ENCODE measurements at places on chromosomes 2 and 18. TPM values are rescaled to one million over a fixed set of nuclear protein-coding genes. Genes with fewer than 3 reads are reported as not detected.
A peak's percentile ranks its signal among the peaks of the same experiment; 100 is the strongest.

DNA sequence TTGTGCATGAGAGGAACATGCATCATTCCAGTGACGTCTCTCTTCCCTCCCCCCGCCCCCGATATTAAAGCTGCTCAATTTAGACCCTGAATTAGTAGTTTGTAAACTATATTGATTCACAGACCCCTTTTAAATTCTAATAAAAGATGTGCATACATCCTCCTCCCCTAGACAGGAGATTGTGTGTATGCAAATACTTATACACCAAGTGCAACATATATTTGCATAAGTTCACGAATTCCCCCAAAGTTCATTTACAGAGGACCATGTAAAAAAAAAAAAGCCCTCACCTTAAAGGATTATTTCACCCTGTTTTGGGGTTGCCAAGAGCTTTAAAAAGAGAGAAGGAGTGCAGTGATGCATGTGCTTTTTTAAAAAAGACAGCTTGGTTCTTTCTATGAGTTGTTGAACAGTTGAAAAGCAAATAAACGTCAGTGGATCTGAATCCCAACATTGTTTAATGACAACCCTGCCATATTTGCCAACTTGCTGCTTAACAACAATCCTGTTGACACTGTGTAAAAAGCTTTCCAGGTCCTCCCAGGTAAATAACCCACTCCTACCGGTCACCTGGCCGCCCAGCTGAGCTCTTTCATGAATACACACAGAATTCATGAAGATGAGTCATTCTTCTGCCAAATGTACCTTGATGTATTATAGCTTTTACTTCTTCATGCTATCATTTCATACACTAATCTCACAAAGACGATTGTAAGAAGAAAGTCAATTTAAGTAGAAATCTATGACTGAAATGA is 211.5 kb downstream of the IKZF2 start:
- peak; percentile 81 for DNase-seq

GRCh38 chr2:190478572-190479195 is 55.8 kb downstream of the NEMP2 start:
- DNase-seq = no peak

Gene HOXD8
- total RNA-seq = 5.6 TPM

GRCh38 chr2:53519918-53520841 is 247.4 kb upstream of the CHAC2 start:
- no peak for DNase-seq

GRCh38 chr2:72695676-72696075 is 130.2 kb downstream of the EXOC6B start:
- no peak for DNase-seq

DNA sequence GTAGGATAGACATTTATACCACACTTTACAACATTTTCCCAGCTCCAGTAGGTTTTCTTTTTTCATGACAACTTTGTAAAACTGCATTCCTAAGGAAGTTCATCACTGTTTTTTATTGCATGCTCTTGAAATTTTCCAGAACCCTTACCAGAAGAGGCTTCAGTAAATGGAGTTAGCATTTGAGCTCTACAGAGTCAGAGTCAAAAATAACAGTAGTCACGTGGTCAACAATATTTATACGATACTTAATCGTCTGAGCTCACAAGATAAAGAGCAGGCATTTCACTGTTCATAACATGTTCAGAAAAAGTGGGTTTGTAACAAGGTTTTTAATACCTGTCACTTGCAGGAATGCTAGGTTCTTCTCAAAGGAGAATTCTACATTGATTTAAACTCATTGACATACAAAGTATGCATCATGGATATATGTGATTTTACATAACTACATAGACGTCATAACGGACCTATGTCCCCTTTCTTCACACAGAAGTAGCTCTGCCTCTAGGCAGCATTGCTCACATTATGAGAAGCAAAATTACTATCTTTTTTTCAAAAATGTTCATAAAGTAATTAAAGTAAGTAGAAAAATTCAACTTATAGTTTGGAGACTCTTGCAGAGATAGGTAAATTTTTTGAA is 187.0 kb upstream of the COL3A1 start:
- DNase-seq = no peak

GRCh38 chr2:402721-403120 is 114.8 kb upstream of the ALKAL2 start:
- DNase-seq = no peak

Gene GATA6
- total RNA-seq = 43.3 TPM

- no peak for DNase-seq
Observed at GRCh38 chr2:119486886-119487285, 37.4 kb downstream of the SCTR start.

- DNase-seq = no peak
Observed at GRCh38 chr18:73670039-73670438, 477.6 kb downstream of the FBXO15 start.

DNA sequence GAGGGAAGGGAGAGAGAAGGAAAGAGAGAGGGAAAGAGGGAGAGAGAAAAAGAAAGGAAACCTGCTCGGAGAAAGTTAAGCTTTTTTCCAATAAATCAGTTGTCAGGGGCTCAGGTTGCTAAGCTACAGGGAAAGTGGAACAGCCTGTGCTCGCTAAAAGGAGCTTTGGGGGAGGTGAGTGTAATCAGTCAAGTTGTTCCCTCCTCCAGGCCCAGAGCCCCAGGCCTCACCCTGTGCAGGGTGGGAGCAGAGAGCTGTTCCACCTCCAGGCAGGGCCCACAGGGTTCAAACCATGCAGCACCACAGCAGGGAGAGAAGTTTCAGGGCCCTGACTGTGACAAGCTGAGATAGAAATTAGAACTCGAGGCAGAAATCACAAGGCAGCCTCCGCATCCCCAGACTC is 56.4 kb upstream of the PPP1CB start:
- DNase-seq = no peak

- no peak for DNase-seq
Observed at GRCh38 chr18:7619676-7620075, 52.6 kb downstream of the PTPRM start.

DNA sequence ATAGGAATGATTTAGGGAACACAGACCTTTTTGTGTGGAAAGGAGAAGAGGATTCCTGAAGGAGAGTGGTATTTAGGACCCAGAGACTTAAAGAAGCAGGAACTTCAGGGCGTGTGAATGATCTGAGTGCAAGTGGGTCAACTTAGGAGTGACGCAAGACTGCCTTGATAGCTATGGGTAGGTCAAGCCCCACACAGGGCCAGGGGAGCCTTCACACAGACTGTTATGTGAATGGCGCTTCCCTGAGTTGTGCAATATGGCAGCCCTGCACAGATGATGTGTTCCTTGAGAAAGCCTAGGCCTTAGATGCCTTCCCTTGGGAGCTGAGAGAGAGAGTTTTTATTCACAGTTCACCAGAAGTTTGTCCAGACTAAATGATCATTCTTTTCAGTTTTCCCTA is 47.1 kb upstream of the IGFBP5 start:
- no peak for DNase-seq

Gene PSD4
- total RNA-seq = 91.3 TPM

DNA sequence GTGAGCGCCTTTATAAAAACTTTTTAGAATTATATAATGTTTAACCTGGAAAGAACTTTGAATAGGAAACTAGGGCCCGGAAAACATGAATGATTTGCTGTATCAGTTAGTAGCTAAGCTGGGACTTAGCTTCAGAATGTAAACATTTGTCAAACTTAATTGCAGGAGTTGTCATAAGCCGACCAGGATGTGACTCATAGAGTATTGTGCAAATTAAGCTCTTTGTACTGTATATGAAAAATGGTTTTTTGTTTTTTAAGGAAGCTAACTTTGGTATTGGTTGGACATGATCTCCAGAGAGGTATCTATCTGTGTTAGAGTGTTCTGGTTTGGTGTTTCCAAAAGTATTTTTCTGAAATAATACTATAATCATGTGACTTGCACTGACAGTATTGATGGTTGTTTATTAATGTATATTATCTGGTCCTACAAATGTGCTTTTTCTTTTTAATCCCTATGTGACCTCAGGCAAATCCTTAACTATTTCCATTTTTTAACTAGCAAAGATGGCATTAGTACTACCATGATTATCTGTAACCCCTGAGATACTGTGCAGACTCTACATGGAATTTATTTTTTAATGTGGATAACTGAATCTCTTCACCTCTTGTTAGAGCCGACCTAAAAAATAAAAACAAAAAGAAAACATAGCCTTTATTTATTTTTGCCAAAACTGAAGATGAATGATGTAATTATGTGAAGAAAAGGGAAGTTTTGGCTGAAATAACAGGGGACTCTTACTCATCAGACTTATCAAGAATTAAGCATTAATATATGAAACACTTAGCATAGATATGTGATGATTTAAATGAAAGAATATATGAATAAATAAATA is 11.7 kb downstream of the YIPF4 start:
- DNase-seq = peak; percentile 29

- no peak for DNase-seq
Observed at GRCh38 chr18:33232318-33232626, 208.2 kb downstream of the CCDC178 start.

DNA sequence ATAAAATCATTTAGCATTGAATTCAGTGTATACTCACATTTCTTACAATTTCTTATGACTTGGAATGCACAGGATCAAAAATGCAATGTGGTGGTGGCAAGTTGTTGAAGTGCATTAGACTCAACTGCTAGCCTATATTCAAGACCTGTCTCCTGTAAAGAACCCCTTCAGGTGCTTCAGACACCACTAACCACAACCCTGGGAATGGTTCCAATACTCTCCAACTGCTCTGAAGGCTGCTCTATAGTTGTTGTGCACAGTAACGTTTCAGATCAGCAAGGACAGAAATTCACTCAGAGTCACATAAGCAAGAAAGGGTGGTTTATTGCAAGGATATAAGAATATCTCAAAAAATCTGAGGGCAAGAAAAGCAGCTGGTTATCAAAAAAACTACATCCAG is 6.5 kb downstream of the GKN1 start:
- DNase-seq = no peak

DNA sequence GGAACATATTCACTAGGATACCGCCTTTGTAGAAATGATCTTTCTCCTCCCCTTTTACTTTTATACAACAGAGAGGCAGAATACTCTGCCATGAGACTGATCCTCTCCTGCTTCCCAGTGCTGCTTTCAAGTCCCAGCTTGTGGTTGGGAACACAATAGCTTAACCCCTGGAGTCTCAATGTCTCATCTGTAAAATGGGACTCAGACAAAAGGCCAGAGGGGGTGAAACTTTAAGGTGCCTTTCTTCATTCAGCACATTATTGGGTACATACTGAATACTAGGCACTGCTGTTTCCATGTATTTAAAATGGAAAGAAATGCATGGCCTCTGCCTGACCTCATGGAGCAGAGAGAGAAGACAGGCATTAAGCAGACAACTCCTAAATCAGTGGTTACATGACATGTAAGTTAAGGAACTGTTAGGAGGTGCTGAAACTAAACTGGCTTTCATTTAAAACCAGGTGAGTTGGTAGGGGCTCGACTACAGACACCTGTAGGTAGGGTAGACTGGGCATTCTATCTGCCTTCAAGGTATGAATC is 53.8 kb downstream of the MAP4K4 start:
- no peak for DNase-seq

- DNase-seq = no peak
Observed at GRCh38 chr2:199612509-199613130, 154.9 kb upstream of the SATB2 start.

- DNase-seq = no peak
Observed at GRCh38 chr2:197285361-197285760, 25.2 kb downstream of the ANKRD44 start.

Gene CFC1B
- total RNA-seq = not detected

DNA sequence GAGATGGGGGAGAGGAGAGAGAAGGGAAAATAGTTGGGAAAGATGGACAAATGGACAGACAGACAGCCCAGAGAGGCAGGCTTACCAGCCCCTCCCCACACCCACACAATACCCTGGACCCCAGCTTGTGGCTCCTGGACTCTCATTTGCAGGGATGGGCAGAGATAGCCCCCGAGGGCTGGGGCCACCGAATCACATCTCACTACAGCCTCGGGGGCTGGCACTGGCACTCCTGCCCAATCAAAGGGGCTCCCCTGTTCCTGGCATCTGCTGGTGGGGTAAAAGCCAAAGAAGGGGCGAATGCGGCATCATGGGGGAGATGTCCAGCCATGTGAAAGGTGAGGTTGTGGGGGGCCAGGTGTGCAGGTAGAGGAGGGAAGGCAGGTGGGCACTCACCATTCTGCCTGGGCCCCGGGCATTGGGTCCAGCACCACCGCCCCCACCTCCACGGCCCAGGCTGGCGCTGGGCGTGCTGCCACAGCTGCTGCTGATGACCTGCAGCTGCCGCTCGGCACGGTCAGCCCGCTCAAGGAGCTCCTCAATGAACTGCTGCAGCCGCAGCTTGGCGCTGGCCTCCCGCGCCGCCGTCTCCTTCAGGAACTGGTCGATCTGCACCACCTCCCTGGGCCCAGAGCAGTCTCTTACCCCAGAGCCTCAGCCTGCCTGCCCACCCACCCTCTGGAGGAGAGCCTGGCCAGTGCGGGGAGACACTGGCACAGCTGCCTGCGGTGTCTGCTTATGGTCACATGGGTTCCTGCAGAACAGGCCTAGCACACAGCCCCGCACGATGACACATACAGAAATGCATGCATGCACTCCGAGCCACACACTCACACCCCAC is 18.0 kb downstream of the FBXO41 start:
- DNase-seq = no peak

Gene AMER3
- total RNA-seq = 0.55 TPM
